ENCODE measurements at places on chromosomes 13 and 19.

- DNase-seq, result no peak
These were observed 28.9 kb downstream of the ITGBL1 start for GRCh38 chr13:101481421-101481820.

DNA sequence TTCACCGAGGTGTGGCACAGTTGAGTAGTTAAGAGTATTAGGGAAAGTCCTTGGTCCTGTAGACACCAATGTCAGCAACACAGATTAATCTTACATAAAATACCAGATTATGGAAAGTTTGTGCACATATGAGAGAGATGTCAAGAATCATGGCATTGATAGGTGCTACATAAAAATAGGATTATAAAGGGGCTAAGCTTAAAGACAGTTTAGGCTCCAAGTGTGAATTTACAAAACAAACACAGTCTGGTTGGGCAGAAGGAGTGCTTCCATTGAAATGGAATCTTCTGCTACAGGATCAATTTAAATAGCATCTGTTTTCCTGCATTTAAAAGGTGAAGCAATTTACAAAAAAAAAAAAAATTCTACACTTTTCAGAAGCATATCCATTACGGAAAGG, 292.9 kb downstream of the DNAJC15 start:
- DNase-seq, result no peak

DNA sequence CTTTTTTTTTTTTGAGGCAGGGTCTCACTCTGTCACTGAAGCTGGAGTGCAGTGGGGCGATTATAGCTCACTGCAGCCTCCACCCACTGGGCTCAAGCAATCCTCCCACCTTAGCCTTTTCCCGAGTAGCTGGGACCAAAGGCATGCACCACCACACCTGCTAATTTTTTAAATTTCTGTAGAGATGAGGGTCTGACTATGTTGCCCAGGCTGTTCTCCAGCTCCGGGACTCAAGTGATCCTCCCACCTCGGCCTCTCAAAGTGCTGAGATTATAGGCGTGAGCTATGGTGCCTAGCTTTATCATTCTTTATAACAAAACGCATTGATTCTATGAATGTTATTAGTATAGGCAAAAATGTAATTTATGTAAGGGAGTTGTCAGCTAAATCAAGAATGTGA, 17.9 kb upstream of the LYPD3 start:
- no peak for DNase-seq

DNA sequence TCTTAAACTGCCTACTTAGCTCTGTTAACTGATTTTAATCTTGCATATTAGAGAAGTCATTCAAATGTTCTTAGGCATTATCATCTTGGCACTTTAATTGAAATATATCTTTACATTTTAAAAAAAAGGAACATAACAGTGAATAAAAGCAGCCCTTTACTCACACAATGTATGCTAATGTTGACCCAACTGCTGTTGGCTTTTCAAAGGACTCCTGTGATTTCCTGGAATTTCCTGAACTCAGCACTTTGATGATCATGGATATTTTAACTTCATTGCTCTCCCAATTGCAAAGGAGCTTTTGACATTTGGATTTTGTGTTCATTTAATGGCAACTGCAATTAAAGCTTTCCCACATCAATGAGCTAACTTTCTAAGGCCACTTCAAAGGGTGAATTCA, 1230.3 kb downstream of the DIAPH3 start:
- DNase-seq, result no peak

DNA sequence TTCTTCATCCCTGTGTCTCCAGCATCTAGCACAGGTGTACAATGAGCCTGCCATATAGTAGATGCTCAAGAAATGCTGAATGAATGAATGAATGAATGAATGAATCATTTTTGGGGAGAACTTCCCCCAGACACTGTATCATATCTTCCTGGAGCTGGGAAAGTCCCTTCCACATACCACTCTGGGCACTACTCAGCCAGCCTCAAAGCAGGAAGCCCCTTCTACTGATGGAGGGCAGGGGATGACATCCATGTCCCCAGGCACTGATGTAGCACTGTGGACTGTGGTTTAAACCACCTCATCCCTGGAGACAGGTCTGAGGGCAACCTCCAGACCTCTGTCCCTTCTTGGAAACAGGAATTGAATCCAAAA, 4.8 kb downstream of the GNA15 start:
- DNase-seq, result no peak

DNA sequence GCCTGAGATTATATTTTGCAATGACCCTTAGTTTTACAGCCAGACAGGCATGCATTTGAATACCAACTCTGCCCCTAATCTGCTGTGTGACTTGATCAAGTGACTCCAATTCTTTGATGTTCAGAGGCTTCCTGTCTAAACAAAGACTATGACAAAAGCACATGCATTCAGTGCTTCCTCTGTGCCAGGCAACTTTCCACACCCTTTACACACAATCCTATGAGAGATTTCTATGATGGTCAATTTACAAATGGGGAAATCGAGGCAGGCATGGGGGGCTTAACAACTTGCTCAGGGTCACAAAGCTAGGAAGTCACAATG, 3.7 kb upstream of the LYPD3 start:
- no peak for DNase-seq

DNA sequence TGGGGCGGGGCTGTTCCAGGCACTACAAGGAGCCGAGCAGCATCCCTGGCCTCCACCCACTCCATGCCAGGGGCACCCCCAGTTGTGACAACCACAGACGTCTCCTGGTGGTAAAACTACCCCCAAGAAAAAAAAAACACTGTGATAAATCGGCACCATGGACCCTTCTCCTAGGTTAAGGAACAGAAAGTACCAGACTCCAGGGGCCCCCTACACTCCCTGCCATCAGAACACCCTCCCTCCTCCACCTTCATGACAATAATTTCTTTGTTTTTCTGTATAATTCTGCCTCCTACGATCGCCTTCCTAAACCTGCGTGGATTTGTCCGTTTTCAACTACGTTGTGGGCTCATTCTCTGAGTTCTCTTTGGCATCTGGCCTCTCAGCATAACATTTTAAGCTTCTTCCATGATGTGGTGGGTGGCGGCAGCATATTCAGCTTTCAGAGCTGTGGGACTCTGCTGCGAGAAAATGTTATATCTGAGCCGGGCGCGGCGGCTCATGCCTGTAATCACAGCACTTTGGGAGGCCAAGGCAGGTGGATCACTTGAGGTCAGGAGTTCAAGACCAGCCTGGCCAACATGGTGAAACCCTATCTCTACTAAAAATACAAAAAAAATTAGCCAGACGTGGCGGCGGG, 8.6 kb downstream of the TLE2 start:
- DNase-seq, result no peak

DNA sequence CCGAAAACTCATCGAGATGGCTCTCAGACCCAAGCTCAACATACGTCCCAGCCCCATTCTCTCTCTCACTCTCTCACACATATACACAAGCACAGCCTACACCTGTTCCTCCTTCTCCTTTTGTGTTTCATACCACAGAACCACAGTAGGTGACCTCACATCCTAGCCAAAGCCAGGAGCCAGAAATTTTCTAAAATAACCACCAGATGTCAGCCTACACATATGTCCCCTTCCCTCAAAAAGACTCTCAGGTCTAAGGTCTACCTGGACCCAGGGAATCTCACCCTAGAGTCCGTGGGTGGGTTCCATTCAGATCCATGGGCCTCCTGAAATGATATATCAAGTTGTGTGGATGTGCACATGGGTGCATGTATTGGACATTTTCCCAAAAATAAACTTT, 104.2 kb upstream of the IPO5 start:
- DNase-seq, result peak; percentile 25

- no peak for DNase-seq
These were observed 47.6 kb upstream of the GPI start for GRCh38 chr19:34317311-34317927.

- no peak for DNase-seq
These were observed 81.1 kb upstream of the SIAH3 start for GRCh38 chr13:45932676-45933075.

DNA sequence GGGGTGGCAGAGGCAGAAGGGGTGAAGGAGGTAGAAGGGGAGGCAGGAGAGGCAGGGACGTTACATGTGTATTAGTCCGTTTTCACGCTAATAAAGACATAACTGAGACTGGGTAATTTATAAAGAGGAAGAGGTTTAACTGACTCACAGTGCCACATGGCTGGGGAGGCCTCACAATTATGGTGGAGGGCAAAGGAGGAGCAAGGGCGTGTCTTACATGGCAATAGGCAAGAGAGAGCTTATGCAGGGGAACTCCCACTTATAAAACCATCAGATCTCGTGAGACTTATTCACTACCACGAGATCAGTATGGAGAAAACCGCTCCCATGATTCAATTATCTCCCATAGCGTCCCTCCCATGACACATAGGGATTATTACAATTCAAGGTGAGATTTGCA, 19.0 kb upstream of the ACOD1 start:
- no peak for DNase-seq

DNA sequence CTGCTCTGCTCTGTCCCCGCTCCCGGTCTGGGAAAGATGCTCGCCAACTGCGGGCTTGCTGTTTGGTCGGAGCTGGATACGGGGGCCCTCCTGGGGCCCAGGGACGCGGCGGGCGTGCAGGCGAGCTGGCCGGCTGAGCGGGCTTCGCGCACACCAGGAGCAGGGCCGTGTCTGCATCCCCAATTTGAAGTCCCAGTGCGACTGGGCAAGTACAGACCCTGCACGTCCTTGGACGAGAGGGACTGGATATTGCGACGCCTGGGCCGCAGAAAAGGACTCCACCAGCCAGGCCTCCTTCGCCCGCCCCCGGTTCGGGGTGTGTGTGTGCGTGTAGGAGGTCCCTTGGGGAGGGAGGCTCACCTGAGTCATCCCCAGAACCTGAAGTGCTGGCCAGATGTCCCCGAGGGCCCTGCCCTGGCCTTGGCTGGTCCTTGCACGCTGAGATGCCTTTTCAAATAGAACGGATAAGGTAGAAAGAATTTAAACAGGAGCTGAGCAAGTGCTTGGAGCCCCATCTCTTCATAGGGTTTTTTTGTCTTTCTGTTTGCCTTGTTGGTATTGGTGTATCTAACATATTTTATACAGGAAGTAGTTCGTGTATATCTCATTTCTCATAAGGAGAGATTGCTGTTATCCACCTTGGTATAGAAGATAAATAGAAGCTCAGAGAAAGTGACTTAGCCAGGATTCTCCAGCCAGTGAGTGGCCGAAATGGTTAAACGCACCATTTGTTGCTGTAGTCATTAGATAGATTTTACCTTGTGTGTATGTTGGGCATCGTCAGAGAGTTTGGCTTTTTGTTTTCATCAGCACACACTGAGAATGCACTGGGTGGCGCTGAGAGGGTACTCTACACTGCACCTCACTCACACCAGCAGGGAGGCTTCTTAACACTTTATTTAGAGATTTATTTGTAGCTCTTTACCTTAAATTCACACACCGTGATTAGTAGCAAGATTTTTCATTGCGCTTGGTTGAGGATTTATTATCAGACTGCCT, 1.1 kb downstream of the NAXD start:
- no peak for DNase-seq

GRCh38 chr13:80946008-80946802, 605.3 kb upstream of the SPRY2 start:
- no peak for DNase-seq

- no peak for DNase-seq
These were observed 66.3 kb downstream of the KDM4B start for GRCh38 chr19:5035105-5035761.

- peak; percentile 35 for DNase-seq
These were observed 68.6 kb downstream of the EFNB2 start for GRCh38 chr13:106466691-106467426.

GRCh38 chr13:112964971-112965492, 4.0 kb upstream of the MCF2L start:
- DNase-seq, result no peak

GRCh38 chr13:32028711-32029110, 2.9 kb upstream of the FRY start:
- no peak for DNase-seq

DNA sequence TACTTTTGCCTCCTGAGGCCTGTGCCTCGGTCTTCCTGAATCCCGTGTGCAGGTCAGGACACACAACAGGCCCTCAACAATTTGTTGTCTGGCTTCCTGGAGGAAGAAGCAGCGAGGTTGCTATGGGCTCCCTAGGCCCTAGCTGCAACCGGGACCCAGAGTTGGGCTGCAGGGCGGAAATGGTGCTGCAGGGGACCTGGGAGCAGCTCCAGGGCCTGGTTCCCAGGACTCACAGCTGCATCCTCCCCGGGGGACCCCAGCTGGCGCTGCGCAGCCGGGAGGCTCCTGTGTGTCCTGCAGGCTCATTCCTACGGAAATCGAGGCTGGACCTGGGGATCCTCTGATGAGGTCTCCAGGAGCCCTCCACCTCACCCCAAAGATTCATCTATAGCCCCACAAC, 999 bp upstream of the TNFAIP8L1 start:
- no peak for DNase-seq

GRCh38 chr13:40376296-40376849, 290.1 kb downstream of the FOXO1 start:
- no peak for DNase-seq
